Neural crest cell (in vitro differentiated cells): ENCODE measurements at places on chromosomes 11 and 22. TPM values are rescaled to one million over a fixed set of nuclear protein-coding genes. Genes with fewer than 3 reads are reported as not detected.

Gene DEUP1
- 0.70 and 0.80 TPM in 2 replicates for total RNA-seq

DNA sequence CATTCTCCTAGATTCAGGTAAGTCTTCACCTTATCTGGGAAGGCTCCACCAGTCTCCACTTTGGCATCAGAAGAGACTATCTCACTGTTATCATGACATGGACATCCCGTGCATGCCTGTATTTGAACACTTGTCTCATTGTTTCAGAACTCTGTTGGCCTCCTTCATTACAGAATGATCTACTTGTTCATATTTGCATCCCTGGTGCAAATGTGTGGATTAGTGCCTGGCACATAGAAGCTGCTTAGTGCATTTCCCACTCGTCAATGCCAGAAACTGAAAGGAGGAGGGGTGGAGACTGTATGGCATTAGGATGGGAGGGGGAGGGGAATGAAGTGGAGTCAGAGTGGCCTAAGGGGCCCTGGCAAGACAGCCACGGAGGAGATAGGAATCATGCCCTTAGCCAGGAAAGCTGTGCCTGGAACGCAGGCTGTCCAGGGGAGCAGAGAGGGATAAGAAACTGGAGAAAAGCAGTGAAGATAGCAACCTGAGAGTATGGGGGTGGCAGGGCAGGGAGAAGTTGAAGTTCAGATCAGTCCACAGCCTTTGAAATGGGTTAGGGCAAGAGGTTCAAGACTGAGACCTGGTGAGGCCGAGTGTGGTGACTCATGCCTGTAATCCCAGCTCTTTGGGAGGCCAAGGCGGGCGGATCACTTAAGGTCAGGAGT, 53.8 kb upstream of the CAPRIN1 start:
- no peak overlapping the region for H3K4me3 ChIP-seq
- H3K36me3 ChIP-seq: no peaks in the 10 kb centered on the region
- peaks cover 18% of the 10 kb centered on the region for H3K4me1 ChIP-seq
- H3K27me3 ChIP-seq: peaks cover 22% of the 10 kb centered on the region
- DNase-seq: no peak

- peaks cover 5% of the 10 kb centered on the region for H3K36me3 ChIP-seq
- no peak overlapping the region for H3K4me3 ChIP-seq
- H3K4me1 ChIP-seq: peaks cover 9% of the 10 kb centered on the region
- H3K27me3 ChIP-seq: no peaks in the 10 kb centered on the region
- H3K27ac ChIP-seq: no peak overlapping the region
Measured at GRCh38 chr22:46879083-46879482, 116.6 kb downstream of the TBC1D22A start.

DNA sequence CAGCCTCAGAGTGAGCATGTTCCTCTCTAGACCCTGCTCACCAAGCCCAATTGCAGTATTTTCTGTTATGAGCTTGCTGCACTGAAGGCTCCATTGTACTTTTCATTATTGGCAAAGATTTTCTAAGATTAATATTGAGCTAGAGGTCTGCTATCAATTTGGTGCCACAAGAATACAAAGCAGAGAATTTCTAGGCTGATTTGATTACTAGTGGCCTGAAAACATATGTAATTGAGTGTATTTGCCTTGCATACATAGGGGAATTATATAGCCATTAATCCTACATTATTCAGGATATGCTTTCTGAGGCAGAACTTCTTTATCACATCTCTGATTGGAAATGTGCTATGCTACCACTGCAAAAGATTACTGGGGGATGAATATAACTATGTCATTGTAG, 322.9 kb upstream of the ZC3H12C start:
- DNase-seq: no peak
- H3K4me1 ChIP-seq: peaks cover 8% of the 10 kb centered on the region
- H3K27ac ChIP-seq: no peak overlapping the region

DNA sequence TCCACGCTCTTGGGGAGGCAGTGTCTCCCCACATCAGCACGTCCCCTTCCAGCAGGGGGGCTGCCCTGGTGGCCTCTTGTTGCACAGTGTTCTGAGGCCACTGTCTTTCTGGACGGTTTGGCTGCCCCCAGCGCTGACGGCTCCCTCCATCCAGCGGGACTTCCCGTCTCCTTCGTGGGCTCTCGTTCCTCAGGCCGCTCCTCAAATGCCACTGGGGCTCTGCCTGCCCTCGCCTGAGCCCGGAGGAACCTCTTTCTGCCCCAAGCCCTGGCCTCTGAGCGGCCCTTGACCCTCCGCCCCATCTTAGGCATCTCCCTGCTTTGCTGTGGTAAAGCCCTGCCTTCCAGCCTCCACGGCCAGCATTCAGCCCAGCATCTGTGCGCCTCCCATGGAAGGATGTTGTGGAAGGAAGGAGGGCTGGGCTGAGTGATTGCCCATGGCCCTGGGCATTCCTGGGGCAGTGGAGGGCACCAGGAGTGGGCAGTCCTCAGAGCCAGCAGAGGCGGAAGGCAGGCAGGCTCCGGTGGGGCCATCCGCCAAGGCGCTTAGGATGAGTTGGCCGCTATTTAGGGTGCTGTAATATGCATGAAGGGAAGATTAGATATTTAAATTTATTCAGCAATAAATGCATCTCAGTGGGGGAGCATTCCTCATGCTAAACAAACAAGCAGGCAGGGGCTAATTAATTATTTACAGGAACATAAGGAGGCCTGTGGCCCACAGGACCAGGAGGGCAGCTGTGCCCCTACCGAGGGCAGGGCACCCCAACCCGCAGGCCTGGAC, 17.8 kb downstream of the OTUB1 start:
- no peak for DNase-seq
- peaks cover 29% of the 10 kb centered on the region for H3K4me1 ChIP-seq
- peaks cover 39% of the 10 kb centered on the region for H3K27me3 ChIP-seq
- no peaks in the 10 kb centered on the region for H3K36me3 ChIP-seq

DNA sequence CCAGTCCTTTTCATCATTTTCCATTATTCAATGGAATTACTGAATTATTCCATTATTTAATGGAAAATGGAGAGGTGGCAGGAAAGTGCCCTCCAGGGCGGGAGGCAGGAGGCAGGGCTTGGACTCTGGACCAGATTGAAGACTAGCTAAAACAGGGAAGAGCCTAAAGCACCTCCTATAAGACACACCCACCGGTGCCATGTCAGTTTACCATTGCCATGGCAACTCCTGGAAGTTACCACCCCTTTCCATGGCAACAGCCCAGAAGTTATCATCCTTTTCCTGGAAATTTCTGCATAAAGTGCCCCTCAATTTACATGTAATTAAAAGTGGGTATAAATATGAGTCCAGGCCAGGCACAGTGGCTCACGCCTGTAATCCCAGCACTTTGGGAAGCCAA, 443.7 kb downstream of the TBC1D22A start:
- peaks cover 8% of the 10 kb centered on the region for H3K27me3 ChIP-seq
- no peaks in the 10 kb centered on the region for H3K36me3 ChIP-seq
- no peak for DNase-seq
- H3K4me1 ChIP-seq: no peaks in the 10 kb centered on the region
- no peak overlapping the region for H3K27ac ChIP-seq

- no peak overlapping the region for H3K27ac ChIP-seq
- no peaks in the 10 kb centered on the region for H3K36me3 ChIP-seq
- H3K27me3 ChIP-seq: peaks cover 20% of the 10 kb centered on the region
Measured at GRCh38 chr11:134670961-134671370, 258.9 kb upstream of the B3GAT1 start.

DNA sequence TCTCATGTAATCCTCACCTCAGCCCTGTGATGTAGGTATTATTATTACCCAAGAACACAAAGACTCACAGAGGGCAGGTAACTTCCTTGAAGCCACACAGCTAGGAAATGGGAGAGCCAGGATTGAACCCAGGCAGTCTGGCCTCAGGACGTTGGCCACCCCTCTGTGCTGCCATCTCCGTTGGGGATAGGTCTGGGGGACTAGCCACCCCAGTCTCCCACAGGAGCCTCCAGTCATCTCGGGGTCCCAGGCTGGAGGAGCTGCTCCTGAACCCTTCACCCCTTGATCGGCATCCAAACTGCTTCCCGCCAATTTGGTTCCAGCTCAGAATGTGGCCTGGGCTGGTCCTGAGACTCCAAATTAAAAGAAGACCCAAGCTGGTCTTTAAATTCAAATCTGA, 10.4 kb upstream of the TCF20 start:
- no peaks in the 10 kb centered on the region for H3K36me3 ChIP-seq
- peaks cover 45% of the 10 kb centered on the region for H3K27me3 ChIP-seq
- peaks cover 31% of the 10 kb centered on the region for H3K4me1 ChIP-seq
- no peak overlapping the region for H3K27ac ChIP-seq
- DNase-seq: no peak
- peak overlapping the region; percentile 44 for H3K4me3 ChIP-seq

- no peak overlapping the region for H3K27ac ChIP-seq
- H3K4me3 ChIP-seq: no peak overlapping the region
- peaks cover 11% of the 10 kb centered on the region for H3K36me3 ChIP-seq
- no peaks in the 10 kb centered on the region for H3K27me3 ChIP-seq
- no peak for DNase-seq
Measured at GRCh38 chr22:19412923-19413322, 18.6 kb downstream of the HIRA start.

- peaks cover 5% of the 10 kb centered on the region for H3K4me1 ChIP-seq
- no peaks in the 10 kb centered on the region for H3K27me3 ChIP-seq
- DNase-seq: no peak
- H3K27ac ChIP-seq: no peak overlapping the region
- H3K4me3 ChIP-seq: no peak overlapping the region
Measured at GRCh38 chr11:32310214-32310601, 125.1 kb downstream of the WT1 start.

- no peak overlapping the region for H3K27ac ChIP-seq
- no peak overlapping the region for H3K4me3 ChIP-seq
- no peaks in the 10 kb centered on the region for H3K36me3 ChIP-seq
- no peak for DNase-seq
Measured at GRCh38 chr22:24284747-24285203, 14.1 kb downstream of the SPECC1L start.
